ENCODE measurements at places on chromosomes 3 and 15. TPM values are rescaled to one million over a fixed set of nuclear protein-coding genes. Genes with fewer than 3 reads are reported as not detected.

DNA sequence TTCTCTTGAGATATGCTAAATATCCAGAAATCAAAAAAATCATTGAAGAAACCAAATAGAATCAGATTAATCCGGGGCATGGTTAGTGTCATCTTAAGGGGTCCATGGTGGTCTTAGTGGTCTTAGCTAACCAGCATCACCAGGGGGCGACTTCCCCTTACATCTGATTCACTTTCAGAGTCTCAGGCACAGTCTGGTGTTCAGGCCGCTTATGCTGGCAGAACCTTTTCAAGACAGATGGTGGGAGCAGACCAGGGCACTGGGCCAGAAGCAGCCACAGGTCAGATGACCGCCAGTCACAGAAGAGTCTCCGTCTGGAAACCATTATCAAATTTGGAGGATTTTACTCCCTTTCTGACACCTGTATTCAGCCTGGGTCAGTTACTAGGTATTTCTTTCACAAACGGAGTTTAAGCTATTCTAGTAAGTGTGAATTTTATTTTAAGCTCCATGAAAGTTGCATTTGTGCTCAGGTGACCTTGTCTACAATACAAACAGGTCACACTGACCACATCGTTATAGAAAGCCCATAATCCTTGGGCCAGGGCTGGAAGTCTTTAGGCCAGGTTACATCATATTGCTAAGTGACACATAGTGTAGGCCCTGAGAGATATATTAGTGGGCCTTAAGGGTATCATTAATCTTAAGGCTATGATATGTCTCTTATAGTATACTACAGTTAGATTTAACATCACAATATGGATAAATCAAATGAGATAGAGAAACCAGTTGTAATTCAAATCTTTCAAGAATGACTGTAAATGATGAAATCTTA lies 365.5 kb downstream of the GBE1 start:
- H3K4me3 ChIP-seq, result no peak overlapping the region
- H3K36me3 ChIP-seq, result no peaks in the 10 kb centered on the region
- H3K27me3 ChIP-seq, result no peaks in the 10 kb centered on the region
- DNase-seq, result no peak
- no peak overlapping the region for H3K27ac ChIP-seq
- H3K4me1 ChIP-seq, result no peaks in the 10 kb centered on the region

GRCh38 chr15:95609096-95609495 lies 721.4 kb upstream of the NR2F2 start:
- H3K36me3 ChIP-seq, result no peaks in the 10 kb centered on the region
- no peak overlapping the region for H3K27ac ChIP-seq
- peaks cover 18% of the 10 kb centered on the region for H3K4me1 ChIP-seq
- DNase-seq, result no peak
- H3K27me3 ChIP-seq, result no peaks in the 10 kb centered on the region

GRCh38 chr3:8490079-8490552 lies 11.5 kb upstream of the LMCD1 start:
- H3K27ac ChIP-seq, result no peak overlapping the region
- no peak for DNase-seq
- no peak overlapping the region for H3K4me3 ChIP-seq

- no peak overlapping the region for H3K27ac ChIP-seq
- H3K27me3 ChIP-seq, result no peaks in the 10 kb centered on the region
- H3K4me1 ChIP-seq, result no peaks in the 10 kb centered on the region
- no peak overlapping the region for H3K4me3 ChIP-seq
Observed at GRCh38 chr3:94272016-94272415, 209.2 kb downstream of the NSUN3 start.

DNA sequence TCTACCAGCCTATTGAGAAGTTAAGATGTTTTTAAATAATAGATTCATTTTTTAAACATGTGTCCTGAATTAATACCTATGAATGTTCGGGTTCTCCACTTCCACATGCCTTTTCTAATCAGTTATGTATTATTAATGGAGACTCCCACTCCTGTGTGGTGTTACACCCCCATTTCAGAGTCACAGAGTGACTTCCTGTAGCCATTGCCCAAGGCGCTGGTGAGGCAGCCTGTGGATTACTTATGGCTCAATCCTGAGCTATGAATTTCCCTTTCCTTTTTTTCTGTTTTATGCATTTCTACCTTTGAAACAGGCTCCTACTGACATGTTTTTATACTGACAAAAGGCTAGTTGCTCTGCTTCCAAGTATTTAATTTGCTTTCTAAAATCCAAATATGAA lies 162.3 kb downstream of the GABRG3 start:
- no peak for DNase-seq
- H3K36me3 ChIP-seq, result no peaks in the 10 kb centered on the region
- H3K27me3 ChIP-seq, result no peaks in the 10 kb centered on the region
- H3K4me3 ChIP-seq, result no peak overlapping the region
- no peaks in the 10 kb centered on the region for H3K4me1 ChIP-seq
- H3K27ac ChIP-seq, result no peak overlapping the region

DNA sequence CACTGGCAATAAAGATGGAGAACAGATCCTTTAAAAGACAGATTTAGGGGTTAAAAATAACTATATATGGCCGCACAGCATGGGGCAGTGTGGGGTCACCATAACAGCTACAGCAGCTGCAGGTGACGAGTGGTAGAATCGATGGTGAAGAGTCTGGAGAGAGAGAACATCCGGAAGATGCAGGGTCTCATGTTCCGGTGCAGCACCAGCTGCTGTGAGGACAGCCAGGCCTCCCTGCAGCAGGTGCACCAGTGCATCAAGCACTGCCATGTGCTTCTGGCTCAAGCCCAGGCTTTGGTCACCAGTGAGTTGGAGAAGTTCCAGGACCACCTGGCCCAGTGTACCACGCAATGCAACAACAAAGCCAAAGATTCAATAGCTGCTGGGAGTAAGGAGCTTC lies 93.7 kb upstream of the IMPG2 start:
- DNase-seq, result no peak
- H3K27me3 ChIP-seq, result no peaks in the 10 kb centered on the region
- H3K4me1 ChIP-seq, result no peaks in the 10 kb centered on the region
- H3K4me3 ChIP-seq, result no peak overlapping the region
- no peak overlapping the region for H3K27ac ChIP-seq

GRCh38 chr15:40067921-40068624 lies 29.1 kb upstream of the SRP14 start:
- H3K4me3 ChIP-seq, result no peak overlapping the region
- no peaks in the 10 kb centered on the region for H3K27me3 ChIP-seq
- peak overlapping the region; percentile 85 for H3K27ac ChIP-seq
- no peaks in the 10 kb centered on the region for H3K36me3 ChIP-seq
- DNase-seq, result no peak

The RAB7A gene
- total RNA-seq, result 89.2 TPM

The RASGRP1 gene
- 0.22 TPM for total RNA-seq

The EFCAB12 gene
- 2.2 TPM for total RNA-seq

Data from tibial nerve (tissue), 4 donors.